ENCODE measurements at places on chromosomes 2 and 18.

DNA sequence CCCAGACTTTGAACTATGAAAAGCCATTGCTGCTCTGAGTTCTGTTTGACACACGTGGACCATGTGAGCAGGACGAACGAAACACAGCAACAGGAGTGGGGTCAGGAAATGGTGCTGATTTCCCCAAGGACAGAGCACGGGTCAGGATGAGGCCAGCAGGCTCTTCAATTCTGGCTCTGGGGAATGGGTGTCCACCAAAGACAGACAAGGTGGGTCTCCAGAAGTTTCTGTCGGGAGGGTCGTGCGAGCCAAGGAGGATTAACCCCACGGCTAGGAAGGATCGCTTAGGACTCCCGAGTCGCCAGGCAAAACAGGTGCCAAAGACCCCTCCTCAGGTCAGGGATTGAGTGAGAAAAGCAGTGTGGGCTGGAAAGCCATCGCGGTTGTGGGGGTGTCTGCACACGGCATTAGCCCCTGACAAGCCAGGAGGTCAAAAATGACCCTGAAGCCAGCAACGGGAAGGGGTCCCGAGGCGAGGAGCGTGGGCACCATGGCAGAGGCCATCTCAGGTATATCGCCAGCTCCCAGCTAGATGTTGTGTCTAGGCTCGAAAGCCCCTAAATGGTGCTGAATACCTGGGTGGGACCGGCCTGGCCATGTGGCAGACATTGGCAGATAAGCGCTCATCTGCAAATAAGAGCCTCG lies 213.9 kb upstream of the SALL3 start:
- no peak for DNase-seq

DNA sequence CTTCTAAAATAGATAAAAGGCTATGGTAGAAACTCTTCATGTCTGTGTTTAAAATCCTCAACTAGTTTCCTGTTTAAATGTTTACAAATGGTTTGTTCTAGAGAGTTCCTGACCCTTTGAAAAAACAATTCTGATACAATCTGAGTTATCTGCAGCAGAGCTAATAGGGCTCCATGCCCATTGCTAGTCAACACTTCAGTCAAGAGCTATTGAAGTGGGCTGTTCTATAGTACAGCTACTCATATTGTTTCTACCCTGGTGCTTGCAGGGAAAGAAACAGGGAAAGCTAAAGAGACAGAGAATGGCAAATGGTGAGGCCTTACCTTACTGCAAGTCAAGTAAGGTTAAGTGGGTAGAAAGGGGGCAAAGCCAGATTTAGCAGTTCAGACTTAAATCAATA lies 112.3 kb upstream of the CAVIN2 start:
- no peak for DNase-seq

- DNase-seq = no peak
Measured at GRCh38 chr2:129726216-129726615, 253.2 kb upstream of the RAB6C start.

GRCh38 chr2:69646714-69647113 lies 3.2 kb upstream of the AAK1 start:
- no peak for DNase-seq

GRCh38 chr2:54775710-54776109 lies 52.2 kb downstream of the EML6 start:
- DNase-seq = no peak

DNA sequence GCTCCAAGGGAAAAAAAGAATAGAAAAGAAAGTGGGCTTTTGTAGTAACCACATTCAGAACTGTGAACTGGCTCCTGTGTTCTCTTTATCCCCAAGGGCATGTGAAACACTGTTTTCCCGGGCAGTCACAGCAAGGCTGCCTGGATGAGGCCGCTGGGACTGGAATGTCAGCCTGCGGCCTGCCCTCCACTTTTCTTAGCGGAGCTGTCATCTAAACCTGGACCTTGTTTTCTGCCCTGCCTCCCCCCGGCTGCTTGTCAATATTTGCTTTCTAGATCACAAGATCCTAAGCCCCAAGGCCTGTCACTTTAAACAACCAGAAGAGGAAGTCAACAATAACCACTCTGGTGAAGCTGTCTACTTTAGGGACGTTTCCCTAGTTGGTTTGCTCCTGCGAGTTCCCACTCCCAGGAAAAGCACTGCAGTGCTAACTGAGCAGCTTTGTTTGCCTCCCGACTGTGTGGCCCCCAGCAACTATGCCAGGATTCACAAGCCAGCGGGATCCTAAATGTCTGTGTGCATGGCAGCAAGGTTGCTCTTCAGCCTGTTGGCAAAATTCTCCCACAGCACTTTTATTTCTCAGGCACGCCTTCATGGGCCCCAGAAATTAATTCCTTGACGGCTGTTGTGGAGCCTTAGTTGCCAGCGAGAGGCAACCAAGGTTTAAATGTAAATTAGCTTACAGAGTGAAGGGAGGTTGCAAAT lies 30.6 kb downstream of the SOWAHC start:
- no peak for DNase-seq

Data from CD4-positive, alpha-beta T cell treated with Interleukin-17A for 1 hour (primary cell).